NCI-H446 (cell line): ENCODE measurements at places on chromosomes 2 and 18.
A peak's percentile ranks its signal among the peaks of the same experiment; 100 is the strongest.

GRCh38 chr2:195410074-195410671 is 246.9 kb upstream of the SLC39A10 start:
- DNase-seq, result no peak

GRCh38 chr2:175097297-175097696 is 70.7 kb downstream of the ATF2 start:
- no peak for DNase-seq

GRCh38 chr2:134919341-134920210 is 954 bp downstream of the CCNT2 start:
- DNase-seq, result peak; percentile 18

- no peak for DNase-seq
These were observed 32.2 kb downstream of the MAIP1 start for GRCh38 chr2:199987586-199987985.

GRCh38 chr2:155727187-155727895 is 605.2 kb downstream of the NR4A2 start:
- DNase-seq, result no peak

GRCh38 chr2:236998236-236998635 is 87.5 kb upstream of the COPS8 start:
- no peak for DNase-seq

DNA sequence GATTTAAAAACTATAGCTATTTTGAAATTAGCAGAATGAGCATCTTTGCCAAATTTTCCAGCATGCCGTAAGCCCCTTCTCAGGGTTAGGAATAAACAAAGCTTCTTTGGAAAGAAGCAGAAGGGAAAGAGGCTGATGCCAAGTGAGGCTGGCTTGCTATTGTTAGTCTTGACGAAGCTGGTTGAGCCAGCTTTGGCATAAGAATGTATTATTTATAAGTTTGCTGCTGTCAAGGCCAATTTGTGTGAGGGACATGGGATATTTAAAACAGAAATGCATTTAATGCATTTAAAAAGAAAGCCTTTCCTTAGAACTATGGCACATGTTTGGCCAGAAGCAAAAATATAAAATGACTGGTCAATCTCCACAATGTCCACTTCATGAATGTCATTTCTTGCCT is 52.5 kb upstream of the TTN start:
- DNase-seq, result peak; percentile 73

- no peak for DNase-seq
These were observed 6.3 kb downstream of the C2orf81 start for GRCh38 chr2:74414881-74415761.

DNA sequence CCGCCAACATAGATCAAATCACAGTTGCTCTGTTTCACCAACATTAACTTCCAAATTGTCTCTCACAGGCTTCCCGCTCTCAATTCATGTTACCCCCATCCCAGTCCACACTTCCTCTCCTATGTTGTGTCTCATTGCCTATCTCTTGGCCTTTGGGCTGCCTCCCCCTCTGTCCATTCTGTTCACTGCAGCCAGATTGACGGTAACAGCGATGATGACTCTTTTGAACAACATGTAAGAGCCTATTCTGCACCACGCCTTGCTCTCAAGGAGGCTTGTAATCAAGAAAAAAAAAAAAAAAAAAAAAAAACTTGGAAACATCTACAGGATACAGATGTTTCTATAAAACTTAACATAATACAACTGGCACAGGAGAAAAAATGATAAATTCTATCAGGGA is 77.3 kb upstream of the RMDN2 start:
- DNase-seq, result no peak

DNA sequence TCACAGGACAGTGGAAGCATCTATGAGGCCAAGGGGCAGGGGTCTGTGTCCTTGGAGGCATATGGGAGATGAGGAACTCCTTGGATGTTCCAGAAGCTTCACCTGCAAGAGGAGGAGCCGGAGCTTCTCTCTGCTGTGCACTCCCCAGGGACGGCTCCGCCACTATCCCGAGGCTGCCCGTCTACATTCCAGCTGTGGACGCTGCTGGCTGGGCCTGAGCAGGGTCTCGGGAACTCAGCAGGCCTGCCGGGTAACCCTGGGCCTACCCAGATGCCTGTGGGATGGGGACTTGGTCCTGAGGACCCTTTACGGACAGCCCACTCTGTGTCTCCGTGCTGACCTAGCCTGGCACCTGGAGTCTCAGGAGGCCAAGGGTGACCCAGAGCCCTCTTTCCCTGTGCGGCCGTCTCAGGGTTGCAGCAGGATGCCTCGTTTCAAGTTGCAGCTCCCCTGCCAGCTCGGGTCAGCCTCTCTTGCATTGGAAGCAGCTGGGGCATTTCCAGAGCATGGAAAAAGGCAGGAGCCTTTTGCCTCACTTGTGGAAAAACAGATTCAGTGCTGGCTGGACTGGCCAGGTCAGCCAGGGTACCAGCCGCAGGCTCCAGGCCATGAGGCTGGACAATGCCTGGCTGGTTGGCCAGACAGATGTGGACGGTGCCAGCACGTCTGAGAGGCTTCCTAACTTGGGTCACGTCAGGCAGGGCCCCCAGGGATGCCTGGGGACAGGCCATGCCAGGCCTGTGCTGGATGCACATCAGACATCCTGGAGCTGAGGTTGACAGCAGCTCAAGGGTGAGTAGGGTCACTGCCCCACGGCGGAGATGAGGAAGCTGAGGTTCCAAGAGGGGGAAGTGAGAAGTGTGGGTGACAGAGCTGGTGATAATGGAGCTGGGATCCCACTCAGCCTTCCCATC is 41.5 kb downstream of the SCTR start:
- no peak for DNase-seq

DNA sequence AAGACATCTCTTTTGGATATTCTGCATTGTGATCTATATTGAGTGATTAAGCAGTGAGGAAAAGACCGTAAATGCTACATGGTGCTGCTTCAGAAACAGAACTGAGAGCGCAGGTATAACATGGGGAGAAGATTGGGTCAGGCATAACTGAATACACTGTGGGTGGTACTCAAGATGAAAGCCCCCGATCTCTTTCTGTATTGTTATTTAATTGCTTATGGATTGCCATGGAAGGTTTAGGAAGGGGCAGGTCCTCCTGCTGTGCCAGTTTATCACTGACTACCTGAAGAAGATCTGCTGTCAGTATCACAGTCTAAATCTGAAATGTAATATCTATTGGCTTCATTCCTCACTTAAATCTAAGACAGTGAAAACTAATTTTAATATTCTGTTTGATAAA is 1568.7 kb upstream of the CELF4 start:
- DNase-seq, result no peak

DNA sequence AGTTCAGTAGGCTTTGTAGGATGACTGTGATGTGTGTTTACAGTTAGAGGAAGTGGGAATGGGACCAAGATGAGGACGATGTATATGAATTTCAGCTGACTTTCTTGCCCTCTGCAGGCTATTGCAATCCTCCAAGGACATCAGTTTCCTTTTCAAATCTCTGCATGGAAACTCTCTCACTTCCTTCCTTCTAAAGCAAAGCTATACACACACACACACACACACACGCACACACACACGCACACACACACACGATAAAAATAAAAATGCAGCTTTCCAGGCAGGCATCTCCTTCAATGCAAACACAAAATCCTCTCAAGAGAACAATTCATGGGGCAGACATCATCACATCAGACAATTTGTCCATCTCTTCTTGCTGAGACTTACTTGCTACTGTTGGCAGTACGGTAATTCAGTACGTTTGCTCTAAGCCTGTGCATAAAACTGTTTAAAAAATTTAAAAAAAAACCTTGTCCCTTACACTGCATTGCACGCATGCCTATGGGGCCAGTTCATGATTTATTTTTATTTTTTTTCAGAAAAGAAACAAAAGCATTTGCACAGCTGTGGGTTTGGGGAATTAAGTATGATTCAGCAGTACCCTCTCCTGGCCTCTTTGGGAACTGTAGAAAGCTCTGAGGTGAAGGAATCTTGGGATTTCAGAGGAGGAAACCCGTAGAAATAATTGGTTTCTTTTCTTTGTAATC is 27.1 kb upstream of the ICOS start:
- DNase-seq, result no peak

GRCh38 chr18:69161383-69162028 is 239.2 kb upstream of the DOK6 start:
- DNase-seq, result no peak

DNA sequence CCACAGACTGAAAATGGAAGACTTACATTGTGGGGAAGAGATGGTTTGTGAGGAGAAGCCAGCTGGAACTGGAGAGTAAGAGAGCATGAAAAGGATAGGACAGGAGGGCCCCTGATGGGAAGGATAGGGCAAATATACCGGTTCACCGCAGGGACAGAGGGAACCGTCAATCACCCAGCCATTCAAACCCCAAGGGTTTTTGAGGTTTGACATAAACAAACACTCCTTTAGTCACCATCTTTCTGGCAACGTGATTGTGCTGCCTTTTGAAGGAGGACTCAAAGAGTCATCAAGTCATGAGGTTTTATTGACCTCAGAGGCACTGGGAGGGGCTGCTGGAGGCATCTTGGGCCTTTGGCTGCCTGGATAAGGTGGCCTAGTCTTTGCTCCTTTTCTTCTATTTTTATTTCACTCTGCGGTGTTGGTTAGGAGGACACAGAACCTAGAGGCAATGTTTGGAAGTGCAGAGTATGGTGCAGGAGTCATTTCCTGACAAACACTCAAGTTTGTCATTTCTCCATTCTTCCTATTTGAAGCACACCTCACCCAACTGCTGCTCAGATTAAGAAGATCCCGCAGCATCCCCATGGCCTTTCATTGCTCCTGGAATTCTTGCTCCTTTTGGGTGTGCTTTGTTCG is 487.3 kb upstream of the SPRED2 start:
- DNase-seq, result no peak

GRCh38 chr18:27750014-27750413 is 426.9 kb downstream of the CDH2 start:
- peak; percentile 57 for DNase-seq
